ENCODE measurements at places on chromosomes 4 and X. TPM values are rescaled to one million over a fixed set of nuclear protein-coding genes. Genes with fewer than 3 reads are reported as not detected.

SASH3 gene
- 3.4 TPM for total RNA-seq

TEX13C gene
- total RNA-seq = not detected

NDP gene
- 0.22 TPM for total RNA-seq

CCDC149 gene
- total RNA-seq = 12.5 TPM

TCEAL9 gene
- total RNA-seq = 24.3 TPM

FATE1 gene
- total RNA-seq = not detected

TLR3 gene
- 6.4 TPM for total RNA-seq

DCAF4L1 gene
- total RNA-seq = not detected

SATL1 gene
- not detected for total RNA-seq

FAM9B gene
- not detected for total RNA-seq

LNX1 gene
- total RNA-seq = 44.6 TPM

MBNL3 gene
- total RNA-seq = 29.4 TPM

SNCA gene
- 9.8 TPM for total RNA-seq

NUDT11 gene
- 1.1 TPM for total RNA-seq

MFAP3L gene
- 93.6 TPM for total RNA-seq

SLITRK2 gene
- total RNA-seq = 1.3 TPM

SLC4A4 gene
- total RNA-seq = 0.49 TPM

PITX2 gene
- 0.34 TPM for total RNA-seq

HSFX3 gene
- total RNA-seq = not detected

CENPI gene
- total RNA-seq = 2.1 TPM

PDHA2 gene
- not detected for total RNA-seq

HTR2C gene
- total RNA-seq = not detected

ZAR1 gene
- total RNA-seq = not detected

KIT gene
- 42.1 TPM for total RNA-seq

IBSP gene
- total RNA-seq = not detected

SLC30A9 gene
- total RNA-seq = 36.0 TPM

PNMA6F gene
- total RNA-seq = not detected

GUCY1A1 gene
- 11.7 TPM for total RNA-seq

AFP gene
- not detected for total RNA-seq

FAM47A gene
- not detected for total RNA-seq

LANCL3 gene
- 2.4 TPM for total RNA-seq

ASB9 gene
- not detected for total RNA-seq

XAGE1A gene
- total RNA-seq = not detected

NMU gene
- 30.3 TPM for total RNA-seq

ITIH6 gene
- not detected for total RNA-seq

GLUD2 gene
- total RNA-seq = 0.89 TPM

SPINK2 gene
- not detected for total RNA-seq

MAMLD1 gene
- total RNA-seq = 2.6 TPM

NOX1 gene
- total RNA-seq = not detected

MAGEC1 gene
- total RNA-seq = not detected

RBMXL3 gene
- total RNA-seq = not detected

SSR4 gene
- total RNA-seq = 90.2 TPM

CDKL5 gene
- 3.3 TPM for total RNA-seq

SLIT2 gene
- total RNA-seq = 4.2 TPM

TBL1X gene
- 17.0 TPM for total RNA-seq

DDIT4L gene
- total RNA-seq = 8.9 TPM

MAGEA9B gene
- not detected for total RNA-seq

ABRAXAS1 gene
- total RNA-seq = 5.4 TPM

TNIP3 gene
- total RNA-seq = not detected

DSPP gene
- not detected for total RNA-seq

TMEM33 gene
- 59.9 TPM for total RNA-seq

PCDH11X gene
- 0.97 TPM for total RNA-seq

MAGEB4 gene
- total RNA-seq = not detected
